Fibroblast of skin of back (primary cell): ENCODE measurements at places on chromosomes 12 and 14.

DNA sequence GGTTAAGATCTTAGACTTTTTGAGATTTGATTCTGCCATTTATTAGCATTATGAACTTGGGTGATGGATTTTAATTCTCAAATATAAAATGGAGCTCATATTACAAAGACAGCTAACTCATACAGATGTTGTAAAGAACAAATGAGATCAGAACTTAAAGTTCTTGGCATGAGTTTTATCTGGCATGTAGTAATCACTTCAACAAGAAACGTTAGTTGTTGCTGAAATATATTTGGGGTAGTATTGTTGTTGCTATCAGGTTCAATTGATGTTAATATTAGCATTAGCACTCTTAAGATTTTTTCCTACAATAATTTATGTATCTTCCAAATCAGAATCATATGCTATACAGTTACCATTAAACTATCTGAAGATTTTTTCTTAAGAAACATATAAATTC is 71.0 kb downstream of the SLC6A15 start:
- DNase-seq, result no peak

GRCh38 chr14:100835548-100836310 is 9.8 kb downstream of the MEG3 start:
- DNase-seq, result no peak

DNA sequence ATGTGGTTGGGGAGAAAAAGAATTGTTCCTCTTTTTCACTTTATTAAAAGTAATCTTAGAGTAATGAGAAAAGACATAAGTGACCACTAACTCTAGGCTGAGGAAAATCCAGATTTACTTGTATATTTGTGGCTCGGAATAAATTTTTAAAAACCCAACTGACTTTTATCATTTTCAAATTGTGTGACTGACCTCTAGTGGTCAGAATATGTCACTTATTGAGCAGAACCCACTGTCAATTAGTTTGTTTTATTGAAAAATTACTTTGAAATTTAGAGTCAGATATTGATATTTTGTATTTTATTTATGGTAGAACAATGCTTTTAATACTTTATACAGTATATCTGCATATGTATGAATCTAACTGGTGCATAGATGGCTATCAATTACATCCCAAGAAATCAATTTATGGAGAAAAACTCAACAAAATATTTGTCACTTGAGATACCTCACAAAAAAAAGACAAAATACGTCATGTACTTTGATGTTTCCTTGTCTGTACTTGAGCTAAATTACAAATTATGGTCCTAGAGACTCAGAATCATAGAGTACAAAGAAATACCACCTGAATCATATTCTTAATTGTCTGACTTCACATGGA is 229.4 kb downstream of the CNTN1 start:
- peak; percentile 15 for DNase-seq

GRCh38 chr12:46920499-46920898 is 94.7 kb upstream of the SLC38A4 start:
- no peak for DNase-seq

DNA sequence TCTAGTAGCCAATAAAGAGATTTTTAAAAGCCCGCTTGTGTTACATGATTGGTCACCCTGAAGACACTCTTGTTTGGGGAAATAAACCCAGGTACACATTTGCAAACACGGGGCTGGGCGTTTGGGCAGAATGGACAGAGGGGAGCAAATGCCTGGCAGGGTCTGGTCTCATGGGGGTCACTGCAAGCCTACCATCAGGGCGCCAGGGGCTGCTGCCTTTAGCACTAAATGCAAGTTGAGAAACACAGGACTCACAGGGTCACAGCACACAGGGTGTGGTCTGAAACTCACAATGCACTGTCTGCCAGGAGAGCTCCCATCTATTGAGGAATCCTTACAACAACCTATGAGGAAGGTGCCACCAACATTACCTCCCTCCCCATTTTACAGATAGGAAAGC is 62.6 kb downstream of the CHGA start:
- DNase-seq, result no peak

DNA sequence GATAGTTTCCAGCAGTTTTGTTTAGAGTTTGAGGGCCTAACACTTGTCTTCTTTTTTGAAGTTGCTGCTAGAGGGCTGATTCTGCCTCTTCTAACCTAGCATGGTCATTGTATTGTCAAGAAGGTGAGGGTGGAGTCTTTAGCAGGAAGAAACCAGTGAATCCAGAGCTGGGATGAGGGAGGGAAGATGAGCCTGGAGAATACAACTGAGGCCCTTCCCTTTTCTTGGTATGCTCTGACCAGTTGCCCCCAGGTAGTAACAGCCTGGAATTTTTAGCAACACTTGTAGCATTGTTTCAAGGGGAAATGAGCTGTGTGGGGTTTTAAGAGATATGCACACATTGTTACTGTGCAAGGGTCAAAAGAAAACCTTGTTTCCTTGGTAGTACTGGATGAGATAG is 9.0 kb downstream of the FLVCR2 start:
- no peak for DNase-seq

- peak; percentile 100 for DNase-seq
These were observed 258.6 kb downstream of the MSRB3 start for GRCh38 chr12:65536876-65537681.

DNA sequence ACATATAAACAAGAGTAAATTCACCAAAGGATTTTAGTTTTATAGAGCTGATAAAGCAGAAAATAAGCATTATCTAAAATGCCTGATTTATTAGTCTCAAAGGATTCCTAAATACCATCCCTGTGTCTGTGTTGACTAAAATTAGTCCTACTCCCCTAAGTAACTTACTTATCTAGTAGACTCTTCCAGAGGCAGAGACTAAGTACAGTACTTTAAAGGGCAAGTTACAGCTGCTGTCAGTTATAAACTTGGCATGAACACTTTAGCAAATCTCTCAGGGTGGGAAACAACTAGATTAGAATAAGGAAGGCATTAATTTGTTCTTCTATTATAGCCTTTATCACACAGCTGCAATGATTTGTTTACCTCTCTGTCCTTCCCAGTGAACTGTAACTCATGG is 46.0 kb downstream of the ATP2B1 start:
- DNase-seq, result no peak

DNA sequence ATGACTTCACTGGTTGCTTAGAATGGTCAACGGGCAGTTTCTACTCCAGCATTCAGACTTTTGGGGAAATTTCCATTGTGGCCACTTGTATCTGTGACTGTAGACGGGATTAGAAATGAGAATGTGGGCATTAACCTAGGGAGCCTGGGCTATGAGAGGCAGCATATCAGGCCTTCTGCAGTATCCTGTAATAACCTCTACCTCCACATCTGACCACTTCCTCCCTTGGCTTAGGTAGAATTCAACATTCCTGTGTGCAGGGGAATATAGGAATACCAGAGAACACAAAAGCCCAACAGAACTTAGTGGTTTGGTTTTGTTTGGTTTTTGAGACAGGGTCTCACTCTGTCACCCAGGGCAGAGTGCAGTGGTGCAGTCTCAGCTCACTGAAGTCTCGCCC is 76.4 kb upstream of the HOXC13 start:
- no peak for DNase-seq

- peak; percentile 47 for DNase-seq
These were observed 537.0 kb downstream of the SLC6A15 start for GRCh38 chr12:84375449-84376170.
